ENCODE measurements at places on chromosomes 5 and 9. TPM values are rescaled to one million over a fixed set of nuclear protein-coding genes. Genes with fewer than 3 reads are reported as not detected.

The XPA gene
- total RNA-seq = 15.1 TPM

The TNFSF15 gene
- total RNA-seq = 0.52 TPM

The GFRA3 gene
- not detected for total RNA-seq

The TOR1A gene
- 24.0 TPM for total RNA-seq

The SEMA6A gene
- 18.6 TPM for total RNA-seq

The SV2C gene
- total RNA-seq = not detected

The CCDC180 gene
- total RNA-seq = 4.9 TPM

The DROSHA gene
- total RNA-seq = 39.3 TPM

The B4GALT7 gene
- 17.1 TPM for total RNA-seq

The SLC6A7 gene
- total RNA-seq = 0.19 TPM

The SPATA31C1 gene
- not detected for total RNA-seq

GRCh38 chr5:45411971-45412612 is 284.1 kb downstream of the HCN1 start:
- no peak for DNase-seq

DNA sequence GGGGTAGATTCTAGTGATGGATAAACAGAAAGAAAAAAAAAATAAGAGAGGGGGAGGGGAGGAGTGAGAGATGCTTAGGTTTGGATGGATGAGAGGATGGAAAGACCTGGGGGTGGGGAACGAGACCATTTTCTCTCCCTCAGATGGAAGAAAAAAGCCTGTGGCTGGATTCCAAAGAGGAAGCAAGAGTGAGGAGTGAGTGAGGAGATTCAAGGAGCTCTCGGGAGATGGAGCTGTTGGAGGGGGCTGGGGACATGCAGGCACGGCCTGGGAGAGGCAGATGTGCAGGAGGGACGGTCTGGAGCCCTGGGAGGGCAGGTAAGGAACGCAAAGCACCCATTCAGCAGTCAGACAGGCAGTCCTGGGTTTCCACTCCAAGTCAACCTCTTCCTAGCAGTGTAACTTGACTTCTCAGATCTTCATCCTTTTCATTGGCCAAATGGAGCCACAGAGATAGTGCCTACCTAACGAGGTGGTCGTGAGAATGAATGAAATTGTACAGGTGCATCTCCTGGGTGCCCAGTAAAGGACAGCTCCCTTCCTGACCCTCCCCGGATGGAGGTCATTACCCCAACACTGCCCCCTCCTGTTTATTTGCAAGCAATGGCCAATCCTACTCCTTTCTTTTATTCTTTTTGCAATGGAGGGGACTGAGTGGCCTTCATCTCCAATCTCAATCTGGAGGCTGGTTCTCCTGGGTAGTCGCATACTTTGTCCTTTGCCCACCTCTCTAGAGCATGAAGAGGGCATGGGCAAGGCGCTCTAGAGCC is 52.2 kb downstream of the PCDH1 start:
- DNase-seq = no peak

DNA sequence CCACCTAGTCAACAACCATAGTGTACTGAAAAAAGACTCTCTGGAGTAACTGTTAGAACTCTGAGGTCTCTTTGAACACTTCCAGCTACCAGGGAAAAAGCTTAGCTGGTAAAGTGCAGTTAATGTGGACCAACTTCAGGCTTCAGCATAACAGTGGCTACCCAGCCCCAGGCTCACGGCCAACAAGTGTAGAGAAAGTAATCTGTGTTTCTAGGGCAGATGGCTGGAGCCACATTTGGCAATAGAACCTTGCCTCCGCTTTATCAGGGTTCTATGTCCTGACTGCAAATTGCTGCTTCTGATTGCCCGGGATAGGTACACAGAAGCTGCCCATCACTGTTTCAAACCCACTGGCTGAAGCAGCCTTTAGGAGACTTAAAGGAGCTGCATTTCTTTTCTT is 76.0 kb upstream of the SIMC1 start:
- DNase-seq = no peak

GRCh38 chr5:153432583-153432982 is 57.9 kb upstream of the GRIA1 start:
- no peak for DNase-seq

GRCh38 chr5:35776757-35777156 is 79.9 kb upstream of the IL7R start:
- DNase-seq = no peak

DNA sequence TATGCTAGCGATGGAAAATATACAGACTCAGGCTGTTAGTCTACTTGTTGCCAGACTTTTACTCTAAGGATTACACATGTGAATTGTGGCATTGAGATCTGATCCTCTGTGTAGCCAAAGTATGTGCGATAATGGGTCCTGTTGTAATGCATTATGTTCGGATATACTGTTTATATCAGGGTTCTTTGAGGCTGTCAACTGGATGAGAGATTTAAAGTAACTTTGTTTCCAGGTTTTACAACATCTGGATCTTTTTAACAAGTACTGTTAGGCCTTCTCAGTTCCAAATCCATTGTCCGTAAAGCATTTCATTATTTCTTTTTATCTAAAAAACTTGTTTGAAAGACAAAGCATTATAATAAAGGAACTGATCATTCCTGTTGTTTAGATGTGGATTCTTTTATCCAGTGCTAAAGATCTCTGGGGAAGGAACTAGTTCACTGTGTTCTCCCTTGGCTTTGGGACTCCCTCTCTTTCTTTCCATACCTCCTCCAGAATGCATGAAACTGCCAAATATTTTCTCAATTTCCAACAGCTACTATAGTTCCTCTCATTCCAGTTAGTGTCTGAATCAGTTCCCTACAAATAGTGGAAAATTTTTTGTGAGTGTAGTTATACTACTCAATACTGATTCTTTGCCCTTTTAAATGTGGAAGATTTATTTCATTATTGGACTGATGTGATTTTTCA is 68.8 kb downstream of the HACD4 start:
- no peak for DNase-seq

DNA sequence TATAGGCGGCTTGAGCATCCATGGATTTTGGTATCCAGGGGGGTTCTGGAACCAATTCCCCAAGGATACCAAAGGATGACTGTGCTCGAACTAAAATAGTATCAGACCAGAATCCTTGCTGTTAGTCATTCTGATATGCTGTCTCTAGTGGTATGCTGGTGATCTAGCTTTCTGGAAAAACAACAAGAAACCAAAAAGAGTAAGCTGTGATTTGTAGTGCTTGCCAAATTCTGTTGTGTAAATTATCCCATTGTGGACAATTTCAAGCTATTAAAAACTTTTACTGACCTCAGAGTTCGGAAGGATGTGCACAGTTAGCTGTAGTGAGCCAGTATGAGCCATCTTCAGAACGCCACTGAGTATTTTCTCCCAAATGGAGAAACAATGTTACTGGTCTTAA is 99.0 kb upstream of the FBN2 start:
- no peak for DNase-seq

DNA sequence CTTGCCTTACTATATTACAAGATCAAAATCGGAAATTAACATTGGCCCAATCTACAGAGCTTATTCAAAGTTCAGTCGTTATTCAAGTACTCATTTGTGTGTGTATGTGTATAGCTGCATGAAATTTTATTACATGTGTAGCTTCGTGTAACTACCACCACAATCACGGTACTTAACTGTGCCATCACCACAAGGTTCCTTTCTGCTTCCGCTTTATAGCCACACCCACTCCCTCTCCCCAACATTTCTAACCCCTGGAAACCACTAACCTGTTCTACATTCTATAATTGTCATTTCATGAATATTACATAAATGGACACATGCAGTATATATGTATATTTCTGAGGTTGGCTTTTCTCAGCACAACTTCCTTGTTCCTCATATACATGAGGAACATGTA is 4.0 kb upstream of the TEX48 start:
- DNase-seq = no peak

- no peak for DNase-seq
Measured at GRCh38 chr5:74665816-74666215, 19.2 kb upstream of the HEXB start.

GRCh38 chr9:84573083-84573482 is 96.4 kb upstream of the NTRK2 start:
- DNase-seq = no peak

DNA sequence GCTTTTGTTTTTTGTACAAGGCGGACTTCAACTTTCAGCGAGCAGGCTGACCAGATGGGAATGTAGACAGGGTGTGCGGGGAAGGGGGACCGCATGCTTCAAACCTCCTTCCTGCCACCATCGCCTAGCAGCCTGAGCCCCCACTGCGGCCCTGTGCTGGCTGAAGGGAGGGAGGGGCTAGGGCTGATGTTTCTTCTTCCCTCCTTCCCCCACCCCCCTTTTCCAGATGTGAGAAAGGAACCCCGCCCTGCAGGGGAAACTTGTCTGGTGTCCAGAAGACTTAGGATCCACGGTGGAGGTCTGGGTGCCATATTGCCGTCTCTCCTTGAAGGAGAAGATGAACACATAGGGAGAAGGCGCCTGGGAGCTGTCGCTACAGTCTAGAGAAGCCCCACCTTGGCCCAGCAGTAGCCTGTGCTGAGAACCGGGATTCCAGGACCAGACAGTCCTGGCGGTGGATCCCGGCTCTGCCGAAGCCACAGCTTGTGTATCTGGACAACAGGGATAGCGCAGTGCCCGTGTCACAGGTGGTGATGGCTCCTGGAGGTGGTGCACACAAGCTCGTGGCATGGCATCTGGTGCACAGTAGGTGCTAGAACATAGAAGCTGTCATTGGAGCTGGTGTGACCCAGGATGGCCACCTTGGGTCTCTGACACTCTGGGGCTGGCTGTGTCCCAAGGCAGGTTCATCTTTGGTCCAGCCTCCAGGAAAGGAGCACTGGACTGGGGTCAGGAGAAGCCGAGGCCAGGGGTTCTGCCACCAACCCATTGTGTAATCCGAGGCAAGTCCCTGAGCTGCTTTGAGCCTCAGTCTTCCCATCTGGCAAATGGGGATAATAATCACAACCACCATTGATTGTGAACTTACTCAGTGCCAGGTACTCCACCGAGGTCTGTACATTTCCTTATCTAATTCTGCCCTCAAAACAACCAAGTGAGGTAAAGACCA is 205.6 kb downstream of the C9orf50 start:
- no peak for DNase-seq

DNA sequence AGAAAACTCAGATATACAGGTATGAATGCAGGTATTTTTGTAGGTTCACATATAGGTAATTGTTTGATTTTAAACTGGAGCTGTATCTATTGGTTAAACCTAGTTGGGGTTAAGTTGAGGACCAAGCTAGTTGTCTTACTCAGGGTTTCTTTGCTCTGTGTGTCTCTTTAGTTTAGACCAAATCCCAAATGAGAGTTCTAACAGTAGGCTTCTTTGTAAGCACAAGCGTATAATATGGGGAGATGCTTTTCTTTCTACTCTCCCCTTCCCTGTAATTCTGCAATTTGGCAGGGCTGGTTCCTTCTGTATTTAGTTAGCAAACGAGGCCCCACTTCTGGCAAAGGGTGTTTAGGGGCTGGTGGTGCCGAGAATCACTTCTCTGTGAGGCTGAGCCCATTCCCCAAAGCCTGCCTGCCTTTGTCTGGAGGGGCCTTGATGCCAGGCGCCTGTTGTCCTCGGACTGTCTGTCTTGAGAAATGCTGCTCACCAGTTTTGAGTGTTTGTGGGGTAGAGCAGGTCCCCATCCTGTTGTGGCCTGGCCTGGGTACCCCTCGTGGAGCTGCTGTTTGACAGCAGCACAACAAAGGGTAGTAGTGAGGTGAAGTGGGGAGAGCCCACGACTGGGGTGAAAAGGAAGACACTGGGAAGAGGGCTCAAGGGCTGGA is 259.3 kb downstream of the FANCC start:
- DNase-seq = no peak

- DNase-seq = no peak
Measured at GRCh38 chr5:15354021-15354420, 146.0 kb upstream of the FBXL7 start.

DNA sequence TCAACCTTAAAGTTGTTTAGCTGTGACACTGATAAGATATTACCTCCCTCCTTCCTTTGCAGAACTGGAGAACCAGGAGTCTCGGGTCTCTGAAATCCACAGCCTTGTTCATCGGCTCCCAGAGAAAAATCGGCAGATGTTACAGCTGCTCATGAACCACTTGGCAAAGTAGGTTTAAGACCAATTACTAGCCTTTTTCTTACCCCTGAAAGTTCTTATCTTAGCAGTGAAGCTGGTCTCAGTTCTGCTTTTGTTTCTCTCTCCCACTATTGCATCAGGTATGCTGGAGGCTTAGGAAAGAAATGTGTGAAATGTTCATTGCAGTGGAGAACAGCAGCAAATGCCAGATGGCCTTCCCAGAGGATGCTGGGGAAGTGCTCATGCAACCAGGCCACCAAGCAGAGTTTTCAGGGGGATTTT is 287.4 kb downstream of the ARHGAP26 start:
- DNase-seq = no peak

- DNase-seq = no peak
Measured at GRCh38 chr9:16214677-16215352, 655.7 kb downstream of the BNC2 start.

- no peak for DNase-seq
Measured at GRCh38 chr5:160925281-160925680, 73.3 kb upstream of the ATP10B start.

GRCh38 chr9:112446526-112446925 is 40.1 kb upstream of the KIAA1958 start:
- no peak for DNase-seq

DNA sequence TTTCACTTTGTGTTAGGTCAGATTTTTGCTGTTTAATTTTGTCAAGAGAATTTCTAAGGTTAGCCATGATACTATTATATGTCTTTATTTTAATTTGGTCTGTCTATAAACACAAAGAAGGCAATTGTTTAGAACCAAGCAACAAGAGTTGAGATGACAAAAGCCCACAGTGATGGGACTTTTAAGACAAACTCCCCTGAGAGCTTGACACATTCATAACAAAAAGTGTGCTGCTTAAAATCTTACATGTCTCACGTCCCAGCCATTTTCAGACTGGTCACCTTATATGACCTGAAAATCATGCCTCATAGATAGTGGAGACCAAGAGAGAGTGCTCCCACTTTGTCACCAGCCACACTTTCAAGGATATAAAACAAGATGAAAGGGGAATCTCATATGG is 21.6 kb upstream of the NNT start:
- DNase-seq = no peak

DNA sequence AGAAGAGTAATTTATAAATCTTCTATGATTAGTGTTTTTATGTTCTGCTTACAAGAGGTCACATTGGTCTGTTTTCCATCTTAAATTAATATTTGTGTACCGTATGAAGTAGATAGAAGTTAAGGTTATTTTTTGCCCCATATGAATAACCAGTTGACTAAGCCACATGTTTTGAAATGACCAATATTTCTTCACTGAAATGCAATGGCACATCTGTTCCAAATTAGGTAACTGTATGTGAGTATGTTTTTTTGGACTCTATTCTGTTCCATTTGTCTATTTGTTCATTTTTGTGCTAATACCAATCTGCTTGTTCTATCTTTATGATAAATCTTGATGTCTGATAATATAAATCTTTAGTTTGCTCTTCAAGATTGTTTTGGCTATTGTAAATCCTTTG is 17.7 kb downstream of the JAK2 start:
- no peak for DNase-seq

GRCh38 chr9:91119142-91119541 is 242.6 kb downstream of the AUH start:
- DNase-seq = no peak

GRCh38 chr5:80407735-80408483 is at the start of gene ZFYVE16:
TSS of gene ZFYVE16 (plus strand) at chr5:80408064. CDS start at chr5:80434148, 26,084 bp downstream.
- peak; percentile 100 for DNase-seq
